ENCODE measurements at places on chromosomes 12 and 14.

DNA sequence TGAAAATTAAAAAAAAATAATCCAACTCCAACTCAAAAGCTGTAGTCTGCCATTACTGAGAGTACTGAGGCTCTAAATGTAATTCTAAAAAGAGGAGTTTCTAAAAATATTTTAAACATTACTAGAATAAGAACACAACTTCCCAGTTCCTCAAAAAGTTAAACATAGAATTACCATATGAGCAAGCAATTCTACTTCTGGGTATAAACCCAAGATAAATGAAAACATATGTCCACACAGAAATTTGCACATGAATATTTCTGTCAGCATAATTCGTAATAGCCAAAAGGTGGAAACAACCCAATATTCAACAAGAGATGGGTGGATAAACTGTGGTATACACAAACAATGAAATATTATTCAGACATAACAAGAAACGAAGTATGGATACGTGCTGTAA is 15.0 kb upstream of the NR2C1 start:
- no peak for DNase-seq

DNA sequence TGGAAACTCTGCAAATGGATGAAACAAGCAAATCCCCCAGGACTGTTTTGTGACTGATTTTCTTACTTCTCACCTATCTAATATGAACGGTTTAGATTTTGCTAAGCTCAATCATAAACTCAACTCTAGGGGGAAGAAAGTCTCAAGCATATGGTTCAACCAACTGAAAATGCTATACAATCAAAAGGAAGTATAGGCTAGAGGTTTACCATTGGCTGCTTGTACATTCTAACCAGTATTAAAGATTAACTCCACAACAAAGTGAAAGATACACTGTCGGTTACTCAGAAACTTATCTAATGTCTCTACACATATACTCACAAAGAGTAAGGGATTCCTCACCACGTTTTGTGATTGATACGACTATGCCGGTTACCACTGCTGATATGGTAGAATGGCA is 281.8 kb upstream of the SOX5 start:
- DNase-seq = no peak

DNA sequence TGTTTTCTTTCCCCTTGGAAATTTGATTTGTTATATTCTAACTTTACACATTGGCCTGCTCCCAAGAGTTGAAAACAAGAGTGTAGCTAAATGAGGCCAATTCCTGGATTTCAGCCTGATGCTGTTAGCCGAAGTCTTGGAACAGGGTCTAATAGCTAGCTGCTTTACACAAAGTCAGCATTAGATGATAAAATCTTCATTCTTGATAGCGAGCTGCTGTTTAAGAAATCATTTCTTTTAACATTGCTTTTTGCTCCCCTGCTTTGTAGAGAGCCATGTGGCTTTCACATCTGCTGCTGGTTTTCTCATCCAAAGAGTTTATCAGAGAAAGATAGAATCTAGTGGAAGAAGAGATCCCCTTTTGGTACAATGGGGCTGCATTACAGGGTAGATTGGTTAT is 22.3 kb downstream of the FBXW8 start:
- no peak for DNase-seq

DNA sequence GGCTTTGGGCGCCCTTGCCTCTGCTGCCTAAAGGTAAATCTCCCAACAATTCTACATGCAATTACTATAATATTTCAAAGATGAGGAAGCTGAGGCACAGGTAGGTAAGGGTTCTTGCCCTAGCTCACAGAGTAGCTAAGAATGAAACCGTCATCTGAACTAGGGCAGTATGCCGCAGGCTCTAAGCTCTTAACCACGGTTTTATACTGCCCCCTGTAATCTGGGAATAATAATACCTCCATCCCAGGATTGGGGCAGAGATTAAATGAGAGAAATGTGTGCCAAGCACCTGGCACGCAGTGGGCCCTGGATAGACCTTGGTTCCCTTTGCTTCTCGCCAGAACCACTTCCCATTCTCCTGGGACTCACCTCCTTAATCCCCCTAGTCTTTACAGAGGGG is 1.5 kb upstream of the HRK start:
- DNase-seq = no peak

GRCh38 chr14:80522411-80522810 is 311.1 kb upstream of the DIO2 start:
- no peak for DNase-seq

- no peak for DNase-seq
Measured at GRCh38 chr14:47596860-47597259, 78.5 kb downstream of the MDGA2 start.

GRCh38 chr12:80032946-80033345 is 66.4 kb upstream of the OTOGL start:
- DNase-seq = no peak

DNA sequence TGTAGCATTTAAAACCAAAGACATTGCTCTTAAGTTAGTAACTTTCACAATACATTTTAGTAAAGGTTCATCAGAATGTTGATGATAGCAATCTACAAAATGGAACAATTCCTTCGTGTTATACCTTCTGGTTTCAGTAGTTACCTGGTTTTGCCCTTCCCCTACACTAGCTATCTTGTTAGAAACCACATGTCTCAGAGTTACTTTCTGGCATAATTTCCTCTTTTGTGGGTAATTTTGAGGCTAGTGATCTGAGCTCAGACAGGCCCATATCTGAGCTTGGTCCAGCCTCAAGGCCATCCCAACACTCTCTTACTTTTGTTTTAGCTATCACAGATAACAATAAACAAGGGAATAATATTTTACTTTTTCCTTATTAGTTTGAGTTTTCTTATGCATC is 196.9 kb downstream of the KITLG start:
- no peak for DNase-seq

DNA sequence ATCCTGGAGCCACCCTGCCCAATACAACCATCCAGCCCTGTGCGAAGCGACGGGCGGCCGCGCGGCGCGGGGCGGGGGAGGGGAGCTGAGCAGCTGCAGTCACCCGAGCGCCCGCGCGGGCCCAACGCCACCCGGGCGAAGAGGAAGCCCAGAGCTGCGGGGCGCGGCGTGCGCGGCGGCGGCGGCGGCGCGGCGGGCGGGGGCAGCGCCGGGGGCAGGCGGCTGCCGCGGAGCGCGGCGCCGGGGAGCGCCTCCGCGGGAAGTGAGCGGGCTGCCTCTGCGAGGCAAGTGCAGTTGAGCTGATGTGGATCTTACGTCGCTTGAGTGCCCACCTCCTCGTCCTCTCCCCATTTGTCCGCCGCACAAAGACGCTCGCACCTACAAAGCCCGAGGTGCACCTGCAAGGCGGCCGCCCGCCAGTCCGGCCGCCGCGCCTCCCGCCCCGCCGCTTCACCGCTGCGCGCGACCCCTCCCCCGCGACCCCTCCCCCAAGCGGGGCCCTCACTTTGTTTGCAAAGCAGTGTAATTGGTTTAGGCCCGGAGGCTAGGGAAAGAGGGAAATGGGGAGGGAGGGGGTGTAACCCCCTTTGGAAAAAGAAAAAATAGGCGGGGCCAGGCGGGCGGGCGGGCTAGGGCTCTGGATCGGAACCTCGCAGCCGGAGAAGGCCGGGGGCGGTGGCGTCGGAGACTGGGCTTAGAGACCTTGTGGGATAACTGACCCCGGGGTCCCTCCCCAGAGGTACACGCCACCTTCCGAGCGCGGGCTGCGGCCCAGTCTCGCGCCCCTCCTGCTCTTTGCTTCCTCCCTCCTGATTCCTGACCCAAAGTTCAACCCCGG is at the start of the genes FOXA1 and TTC6:
TSS of gene FOXA1 (minus strand) at position 279 of the 838 bp plus-strand sequence. CDS start at position 2, 277 bp downstream.
TSS of gene TTC6 (plus strand) at position 659 of the 838 bp plus-strand sequence. CDS start 26,436 bp downstream, outside the sequence.
- DNase-seq = peak; percentile 78

GRCh38 chr14:43525658-43526057 is 981.4 kb downstream of the FSCB start:
- no peak for DNase-seq

- peak; percentile 83 for DNase-seq
Measured at GRCh38 chr12:55072083-55072482, 52.3 kb downstream of the NEUROD4 start.

DNA sequence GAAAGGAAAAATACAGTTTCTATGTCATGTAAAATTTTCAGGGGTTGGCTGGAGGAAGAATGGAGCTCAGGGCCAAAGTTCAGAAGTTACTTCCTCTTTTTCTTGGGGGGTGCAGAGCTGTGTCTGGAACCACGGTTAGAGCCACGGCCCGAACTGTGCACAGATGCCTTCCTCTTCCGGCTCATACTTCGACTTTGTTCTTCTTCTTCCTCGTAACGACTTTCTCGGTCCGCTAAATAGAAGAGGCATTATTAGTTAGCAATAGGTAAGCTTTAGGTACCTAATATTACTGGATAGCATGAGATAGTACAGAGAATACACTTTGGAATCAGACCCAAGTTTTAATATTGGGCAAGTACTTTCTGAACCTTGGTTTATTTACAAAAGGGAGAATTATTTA is 31.2 kb downstream of the SUPT16H start:
- no peak for DNase-seq

DNA sequence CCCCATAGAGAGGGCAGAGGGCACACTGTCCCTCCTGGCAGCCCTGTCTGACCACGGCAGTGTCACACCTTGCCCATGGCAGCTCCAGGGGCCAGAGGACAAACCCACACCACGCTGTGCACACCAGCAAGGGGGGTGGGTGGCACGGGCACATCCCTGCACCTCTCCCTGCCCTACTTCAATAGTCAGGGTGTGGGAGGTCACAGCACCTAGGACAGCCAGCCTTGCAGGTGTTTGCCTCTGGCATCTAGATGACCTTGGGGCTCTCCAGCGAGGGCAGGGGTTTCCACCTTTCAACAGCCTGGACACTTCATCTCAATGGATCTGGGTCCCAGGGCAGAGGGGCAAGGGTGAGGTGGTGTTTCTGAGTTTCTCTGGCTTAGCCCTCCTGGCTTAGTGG is 69.2 kb downstream of the LGMN start:
- DNase-seq = no peak

GRCh38 chr14:23052671-23053070 is 4.6 kb downstream of the CDH24 start:
- no peak for DNase-seq

DNA sequence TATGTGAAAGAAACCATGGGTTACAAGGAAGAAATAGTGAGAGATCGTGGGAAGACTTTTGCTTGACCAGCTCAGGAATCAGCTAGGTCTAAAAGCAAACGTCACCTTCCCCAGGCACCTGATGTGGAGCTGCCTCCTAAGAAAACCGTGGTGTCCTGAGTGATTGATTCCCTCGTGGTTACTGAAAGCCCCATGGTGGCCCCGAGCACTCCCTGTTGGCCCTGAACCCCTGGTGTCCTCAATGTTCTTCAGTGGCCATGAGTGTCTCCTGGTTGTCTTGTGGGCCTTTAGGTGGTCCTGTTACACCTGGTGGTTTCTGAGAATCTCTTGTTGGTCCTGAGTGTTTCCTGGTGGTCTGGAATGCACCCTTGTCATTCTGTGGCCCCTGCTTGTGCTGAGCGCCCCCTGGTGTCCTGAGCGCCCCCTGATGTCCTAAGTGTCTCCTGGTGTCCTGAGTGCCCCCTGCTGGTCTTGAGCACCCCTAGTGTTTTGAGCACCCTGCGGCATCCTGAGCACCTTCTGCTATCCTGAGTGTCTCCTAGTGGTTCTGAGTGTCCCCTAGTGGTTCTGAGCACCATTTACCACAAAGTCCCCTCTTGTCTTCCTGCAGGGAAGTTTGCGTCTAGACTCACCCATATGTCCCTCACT is 518.7 kb downstream of the TMEM121 start:
- DNase-seq = no peak

DNA sequence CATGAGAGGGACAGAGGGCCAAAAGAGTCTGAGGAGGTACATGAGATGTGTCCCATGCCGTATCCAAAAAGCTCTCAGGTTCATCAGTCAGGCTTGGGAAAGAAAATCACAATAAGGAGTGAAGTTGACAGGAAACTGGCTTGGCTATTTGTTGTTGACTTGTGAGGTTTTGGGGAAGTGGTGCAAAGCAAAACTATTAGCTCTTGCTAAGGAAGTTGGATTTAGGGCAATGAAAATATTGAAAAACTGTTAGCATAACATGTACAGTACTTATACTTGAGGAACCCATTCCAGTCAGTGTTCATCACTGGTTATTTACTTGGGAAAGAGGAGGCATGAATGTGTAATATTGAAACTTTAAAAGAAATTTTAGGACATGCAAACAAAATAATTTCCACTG is 145.9 kb downstream of the DUSP6 start:
- DNase-seq = no peak

Data from ecto neural progenitor cell (in vitro differentiated cells).